HEK293T (cell line): ENCODE measurements at places on chromosomes 7 and 10.

DNA sequence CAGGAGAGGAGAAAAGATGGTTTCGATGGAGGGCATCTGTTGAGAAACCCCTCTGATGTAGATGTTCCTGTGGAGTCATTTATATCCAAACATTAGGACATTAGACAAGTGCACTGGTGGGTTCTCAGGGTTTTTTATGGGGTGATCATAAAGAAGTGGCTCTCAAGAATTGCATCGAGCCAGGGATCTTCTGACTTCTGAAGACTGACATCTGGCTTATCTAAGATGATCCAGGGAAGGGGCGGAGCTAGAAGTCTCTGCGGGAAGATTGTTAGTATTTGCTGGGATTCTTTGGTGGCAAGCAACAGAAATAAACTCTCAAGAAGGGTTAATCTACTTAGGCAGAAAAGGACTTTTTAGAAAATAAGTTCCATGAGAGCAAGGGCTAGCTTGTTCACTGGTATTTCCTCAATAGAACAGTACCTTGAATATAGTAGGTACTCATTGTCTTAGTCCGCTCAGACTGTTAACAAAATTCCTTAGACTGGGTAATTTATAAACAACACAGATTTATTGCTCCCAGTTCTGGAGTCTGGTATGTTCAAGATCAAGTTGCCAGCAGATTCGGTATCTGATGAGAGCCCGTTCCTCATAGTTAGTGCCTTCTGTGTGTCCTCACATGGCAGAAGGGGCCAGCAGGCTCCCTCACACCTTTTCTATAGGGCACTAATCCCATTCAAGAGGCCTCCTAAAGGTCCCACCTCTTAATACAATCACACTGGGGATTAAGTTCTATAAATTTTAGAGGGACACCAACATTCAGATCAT lies 28.5 kb upstream of the SYPL1 start:
- DNase-seq, result no peak

- no peak for DNase-seq
Observed at GRCh38 chr10:42637142-42637541, 1.2 kb downstream of the ZNF33B start.

- no peak for DNase-seq
Observed at GRCh38 chr10:34045571-34046190, 711.2 kb upstream of the NRP1 start.

DNA sequence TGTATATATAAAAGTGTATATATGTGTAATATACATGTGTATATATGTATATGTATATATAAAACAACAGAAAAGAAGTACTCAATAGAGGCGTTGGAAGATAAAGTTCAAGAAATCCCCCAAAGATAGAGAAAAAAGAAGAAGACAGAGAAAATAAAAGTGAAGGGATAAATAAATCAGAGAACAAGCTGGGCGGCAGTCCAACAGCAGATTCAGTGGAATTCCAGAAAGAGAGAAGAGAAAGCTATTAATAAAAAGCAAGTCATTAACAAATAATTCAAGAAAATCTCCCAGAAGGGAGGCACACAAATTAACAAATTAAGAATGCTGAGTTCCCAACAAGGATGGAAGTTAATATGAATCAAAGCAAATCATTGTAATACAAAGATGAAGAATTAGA lies 59.3 kb upstream of the RNF148 start:
- no peak for DNase-seq

GRCh38 chr10:132627666-132628531 lies 90.3 kb downstream of the INPP5A start:
- DNase-seq, result no peak

GRCh38 chr7:5234852-5235831 lies 45.1 kb downstream of the WIPI2 start:
- no peak for DNase-seq

GRCh38 chr10:27356738-27357137 lies 116.1 kb upstream of the ACBD5 start:
- no peak for DNase-seq

DNA sequence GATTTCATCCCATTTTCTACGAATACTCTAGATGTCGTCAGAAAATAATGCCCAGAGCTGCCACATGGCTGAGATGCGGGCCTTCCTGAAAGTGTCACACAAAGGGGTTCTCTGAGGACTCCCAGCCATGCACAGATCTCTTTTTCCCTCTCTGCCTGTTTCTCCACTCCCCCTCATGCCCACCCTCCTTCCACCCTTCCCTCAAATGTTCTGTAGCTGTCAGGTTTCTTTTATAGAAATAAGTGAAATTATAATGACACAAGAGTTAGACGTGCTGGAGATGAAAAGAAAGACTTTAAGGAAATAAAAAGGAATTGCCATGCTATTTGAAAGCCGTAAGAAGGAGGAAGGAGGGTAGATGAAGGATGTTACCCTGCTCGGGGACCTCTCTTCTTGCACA lies 819.3 kb upstream of the CELF2 start:
- no peak for DNase-seq

DNA sequence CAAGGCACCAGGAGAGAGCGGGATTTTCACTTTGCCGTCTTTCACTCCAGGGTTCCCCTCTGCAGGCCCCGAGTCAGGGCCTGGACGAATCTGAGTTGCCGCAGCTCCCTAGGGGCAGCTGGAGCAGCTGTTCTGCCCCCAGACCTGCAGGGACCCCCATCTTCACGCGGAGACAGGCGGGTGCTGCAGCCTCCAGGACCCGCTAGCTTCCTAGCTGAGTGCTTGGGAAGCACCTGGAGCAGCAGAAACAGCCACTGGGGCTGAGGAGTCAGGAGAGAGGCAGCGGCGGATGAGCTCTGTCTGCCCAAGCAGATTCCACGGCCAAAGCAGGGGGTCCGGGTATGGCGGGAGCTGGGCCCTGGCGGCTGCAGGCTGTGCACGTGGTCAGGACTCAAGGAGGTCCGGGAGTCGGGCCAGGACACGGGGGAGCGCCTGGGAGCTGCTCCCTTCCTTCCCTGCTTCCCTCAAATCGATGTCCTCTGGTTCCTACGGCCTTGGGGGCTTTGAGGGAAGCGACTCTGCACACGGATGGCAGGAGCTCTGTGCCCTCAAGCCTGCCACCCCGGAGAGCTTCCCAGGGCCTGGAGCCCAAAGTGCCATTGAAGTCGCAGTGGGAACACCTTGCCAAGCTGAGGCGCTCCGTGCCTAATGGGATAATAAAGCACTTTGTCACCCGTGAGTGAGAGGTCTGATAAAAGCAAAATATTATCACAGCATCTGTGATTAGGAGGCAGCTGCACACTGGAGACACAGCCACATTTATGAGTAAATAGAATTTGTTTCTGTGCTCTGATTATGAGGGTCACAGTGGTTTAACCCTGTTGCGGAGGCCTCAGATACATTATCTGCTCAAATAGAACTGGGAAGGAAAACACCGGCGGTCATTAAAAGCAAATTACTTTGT lies 17.2 kb downstream of the MNX1 start:
- DNase-seq, result no peak

GRCh38 chr10:62231805-62232204 lies 36.8 kb downstream of the RTKN2 start:
- no peak for DNase-seq

GRCh38 chr7:26454180-26454579 lies 162.5 kb downstream of the SNX10 start:
- no peak for DNase-seq

DNA sequence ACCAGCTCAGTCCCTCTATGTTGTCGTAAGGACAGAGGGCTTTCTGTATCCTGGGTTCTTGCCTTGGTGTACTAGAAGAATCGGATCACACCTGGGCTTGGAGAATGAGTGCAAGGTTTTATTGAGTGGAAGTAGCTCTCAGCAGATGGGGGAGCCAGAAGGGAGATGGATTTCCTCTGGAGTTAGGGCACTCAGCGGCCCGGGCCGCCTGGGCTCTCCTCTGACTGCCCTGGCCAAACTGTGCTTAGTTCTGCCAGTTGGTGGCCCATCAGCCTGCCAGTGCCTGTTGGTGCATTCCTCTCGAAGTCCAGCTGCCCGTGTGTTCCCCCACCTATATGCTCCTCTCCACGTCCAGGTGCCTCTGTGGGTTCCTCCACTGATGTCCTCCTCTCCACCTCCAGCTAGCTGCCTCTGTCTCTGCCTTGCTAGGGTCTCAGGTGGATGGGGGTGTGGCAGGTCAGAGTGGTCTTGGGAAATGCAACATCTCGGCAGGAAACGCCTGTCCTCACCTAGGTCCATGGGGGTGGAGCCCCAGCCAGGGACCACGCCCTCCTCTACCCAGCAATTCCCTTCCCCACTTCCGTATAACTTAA lies 148.6 kb downstream of the PPP1R3A start:
- no peak for DNase-seq

DNA sequence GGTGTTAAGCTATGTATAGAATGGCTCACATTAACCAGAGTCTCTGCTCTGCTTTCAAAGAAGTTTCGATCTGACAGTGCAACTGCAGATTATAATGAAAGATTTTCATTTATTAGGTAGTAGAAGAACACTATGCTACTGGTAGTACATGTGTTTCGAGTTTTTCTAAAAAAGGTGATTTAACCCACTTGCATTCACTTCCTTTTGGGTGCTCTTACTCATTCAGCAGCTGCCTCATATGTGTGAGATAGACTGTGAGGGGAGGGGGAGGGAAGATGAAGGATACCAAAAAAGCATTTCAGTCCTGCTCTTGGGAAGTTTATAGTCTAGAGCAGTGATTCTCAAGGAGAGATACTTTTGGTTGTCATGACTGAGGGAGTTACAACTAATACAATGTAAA lies 20.4 kb downstream of the PLEKHA8 start:
- no peak for DNase-seq

- no peak for DNase-seq
Observed at GRCh38 chr10:120365872-120366271, 91.2 kb upstream of the PLPP4 start.

DNA sequence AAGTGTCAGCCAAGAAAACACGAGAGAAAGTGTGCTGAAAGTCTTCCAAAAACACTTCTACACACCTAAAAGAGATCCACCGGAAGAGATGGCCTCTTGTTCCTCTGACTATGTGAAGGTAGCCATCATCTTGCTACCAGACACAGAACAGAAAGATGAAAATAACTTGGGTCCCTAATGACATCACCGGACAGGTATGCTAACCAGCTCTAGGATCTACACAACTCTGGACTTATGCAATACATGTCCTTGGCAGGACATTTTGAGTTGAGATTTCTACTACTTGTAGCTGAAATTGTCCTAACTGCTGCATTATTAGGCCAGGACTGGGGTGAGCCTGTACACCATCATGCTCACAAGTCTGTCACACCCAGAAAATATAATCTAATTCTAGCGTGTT lies 358.7 kb downstream of the ELMO1 start:
- no peak for DNase-seq

DNA sequence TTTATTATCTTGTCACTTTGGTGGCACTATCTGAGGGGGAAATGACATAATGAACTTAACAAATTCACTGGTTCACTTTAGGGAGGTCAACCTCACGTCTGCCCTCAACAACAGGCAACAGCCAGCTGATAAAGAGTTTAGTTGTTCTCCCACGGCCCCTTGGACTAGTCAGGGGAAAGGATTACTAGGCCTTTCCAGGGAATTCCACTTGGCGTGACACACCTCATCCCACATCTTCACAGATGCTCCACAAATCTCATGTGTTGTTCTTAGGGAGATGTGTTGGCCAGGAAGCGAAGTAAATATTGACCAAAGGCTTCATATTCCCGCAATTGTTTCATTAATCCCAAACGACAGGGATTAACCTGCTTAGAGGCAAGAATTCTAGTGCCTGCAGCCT lies 183.5 kb upstream of the CDCA7L start:
- DNase-seq, result no peak

DNA sequence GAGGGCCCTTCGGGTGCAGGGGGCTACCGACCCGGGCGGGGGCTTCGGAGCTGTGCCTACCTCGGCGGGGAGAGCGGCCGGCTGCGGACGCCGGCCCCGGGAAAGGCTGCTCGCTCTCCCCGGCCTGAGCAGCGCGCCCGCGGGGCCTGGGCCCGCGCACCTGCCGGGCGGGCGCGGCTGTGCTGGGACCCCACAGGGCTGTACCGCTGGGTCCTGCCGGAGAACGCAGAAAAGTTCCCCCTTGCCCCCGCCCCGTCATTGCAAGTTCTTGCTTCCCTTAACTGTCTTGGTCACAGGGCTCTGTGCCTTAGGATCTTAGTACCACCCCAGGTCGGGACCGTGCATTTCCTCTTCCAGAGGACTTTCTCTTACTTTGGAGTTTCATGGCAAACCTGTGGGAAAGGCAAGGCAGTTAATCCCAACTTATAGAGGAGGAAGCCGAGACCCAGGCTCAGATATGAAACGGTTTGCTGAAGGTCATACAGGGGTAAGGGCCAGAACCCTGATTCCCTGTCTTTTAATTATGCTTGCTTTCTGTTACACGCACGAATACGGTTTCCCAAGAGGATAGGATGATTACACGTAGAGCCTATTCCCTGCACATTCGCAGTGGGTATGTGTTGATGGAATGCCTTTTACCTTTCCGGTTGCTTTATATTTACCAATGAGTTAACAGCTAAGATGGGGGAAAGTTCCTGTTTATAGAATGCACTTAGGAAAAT lies 652 bp downstream of the PCGF5 start:
- DNase-seq, result no peak

GRCh38 chr7:3955751-3956696 lies 655.0 kb downstream of the SDK1 start:
- no peak for DNase-seq

DNA sequence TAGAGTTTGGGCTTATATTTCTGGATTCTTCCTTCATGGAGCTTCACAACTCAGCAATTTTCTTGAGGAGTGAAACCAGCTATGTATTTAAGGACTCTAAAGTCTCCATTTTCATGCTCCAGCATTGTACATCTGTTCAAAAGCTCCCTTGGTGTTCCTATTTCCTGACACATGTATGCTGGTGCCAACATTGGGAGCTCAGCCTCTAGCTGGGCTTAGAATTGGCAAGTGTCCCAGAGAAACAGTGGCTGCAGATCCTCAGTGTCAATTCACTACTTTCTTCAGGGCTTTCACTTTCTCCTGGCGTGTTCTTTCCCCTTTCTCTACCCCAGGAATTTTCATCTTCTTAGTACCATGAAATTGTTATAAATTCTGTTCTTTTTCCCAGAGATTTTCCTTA lies 103.1 kb downstream of the ZNF467 start:
- no peak for DNase-seq
